ENCODE measurements at places on chromosomes 6 and 20.

DNA sequence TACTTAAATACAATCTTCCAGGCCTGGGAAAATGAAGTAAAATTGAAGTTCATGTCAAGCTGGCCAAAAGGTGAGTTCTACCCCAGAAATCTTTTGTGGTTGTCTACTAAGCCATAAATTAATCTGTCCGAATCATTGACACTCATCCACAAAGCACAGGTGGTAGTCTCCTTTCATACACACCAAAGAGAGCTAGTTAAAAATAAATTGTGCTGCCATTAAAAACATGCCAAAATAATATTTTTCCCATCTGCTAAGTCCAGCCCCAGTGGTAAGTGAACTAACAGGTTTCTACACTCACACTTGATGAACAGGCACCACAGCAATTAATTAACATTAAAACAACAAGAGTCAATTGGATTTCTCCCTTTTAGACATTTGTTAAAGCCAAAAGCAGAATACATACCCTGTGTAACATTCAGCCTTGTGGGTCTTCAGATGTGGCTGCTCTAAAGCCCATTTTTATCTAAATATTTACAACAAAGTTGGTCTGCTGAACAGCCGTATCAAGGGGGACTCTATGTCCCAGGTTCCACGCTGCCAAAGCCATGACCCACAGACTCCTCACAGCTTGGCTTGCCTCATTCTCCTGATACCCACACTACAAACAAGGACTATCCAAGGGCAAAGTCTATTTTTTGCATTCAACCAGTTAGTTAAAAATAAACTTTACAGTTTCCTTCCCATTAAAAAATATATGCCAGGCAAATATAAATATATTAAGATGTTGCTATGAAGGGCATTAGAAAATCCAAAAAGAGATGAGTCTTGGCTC, 490.4 kb downstream of the BMP2 start:
- no peak for DNase-seq

DNA sequence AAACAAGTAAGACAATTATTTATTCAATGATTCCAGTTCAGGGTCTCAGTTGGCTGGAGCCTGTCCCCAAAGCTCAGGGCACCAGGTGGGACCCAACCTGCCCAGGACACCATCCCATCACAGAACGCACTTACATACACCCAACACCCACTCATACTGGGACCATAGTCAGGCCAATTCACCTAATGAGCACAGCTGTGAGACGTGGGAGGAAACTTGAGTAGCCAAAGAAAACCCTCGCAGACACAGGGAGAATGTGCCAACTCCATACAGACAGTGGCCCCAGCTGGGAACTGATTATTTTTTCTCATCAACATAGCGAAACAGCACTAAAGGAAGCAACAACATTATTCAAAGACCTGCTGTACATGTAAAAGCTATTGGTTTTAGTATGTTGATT, 58.6 kb upstream of the DOK5 start:
- DNase-seq, result no peak

GRCh38 chr6:168871642-168872315, 381.9 kb downstream of the THBS2 start:
- DNase-seq, result no peak

DNA sequence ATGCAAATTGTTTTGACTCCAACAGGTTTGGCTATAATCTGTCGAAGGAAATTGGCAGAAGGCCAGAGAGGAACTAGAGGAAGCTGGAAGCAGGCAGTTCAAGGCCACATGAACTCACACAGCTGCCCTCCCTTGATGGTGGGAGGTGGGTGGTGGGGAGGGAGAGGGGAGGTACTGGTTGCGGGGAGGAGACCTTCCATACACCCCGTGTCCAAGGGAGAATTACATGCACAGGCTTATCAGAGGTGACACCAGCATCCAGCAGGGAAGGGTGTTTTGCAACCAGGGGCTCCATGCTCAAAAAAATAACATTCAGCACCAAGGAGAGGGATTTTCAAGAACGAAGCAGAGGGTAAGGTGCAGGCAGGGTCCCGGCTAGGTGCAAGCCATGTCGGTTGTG, 9.1 kb downstream of the PRND start:
- no peak for DNase-seq

- DNase-seq, result no peak
Measured at GRCh38 chr20:3103369-3104032, 19.0 kb upstream of the AVP start.

- DNase-seq, result no peak
Measured at GRCh38 chr6:83558975-83559374, 46.6 kb downstream of the PRSS35 start.

- DNase-seq, result no peak
Measured at GRCh38 chr20:32289661-32290431, 12.4 kb downstream of the KIF3B start.

GRCh38 chr20:7015257-7015656, 247.8 kb downstream of the BMP2 start:
- DNase-seq, result no peak

GRCh38 chr6:16849988-16850680, 88.9 kb upstream of the ATXN1 start:
- DNase-seq, result no peak

- no peak for DNase-seq
Measured at GRCh38 chr6:6640926-6641325, 52.4 kb downstream of the LY86 start.

GRCh38 chr6:108438918-108439317, 121.8 kb upstream of the FOXO3 start:
- no peak for DNase-seq

GRCh38 chr6:2744209-2744771, 6.4 kb downstream of the MYLK4 start:
- DNase-seq, result no peak

GRCh38 chr6:166877906-166878305, 78.4 kb downstream of the RNASET2 start:
- DNase-seq, result no peak

DNA sequence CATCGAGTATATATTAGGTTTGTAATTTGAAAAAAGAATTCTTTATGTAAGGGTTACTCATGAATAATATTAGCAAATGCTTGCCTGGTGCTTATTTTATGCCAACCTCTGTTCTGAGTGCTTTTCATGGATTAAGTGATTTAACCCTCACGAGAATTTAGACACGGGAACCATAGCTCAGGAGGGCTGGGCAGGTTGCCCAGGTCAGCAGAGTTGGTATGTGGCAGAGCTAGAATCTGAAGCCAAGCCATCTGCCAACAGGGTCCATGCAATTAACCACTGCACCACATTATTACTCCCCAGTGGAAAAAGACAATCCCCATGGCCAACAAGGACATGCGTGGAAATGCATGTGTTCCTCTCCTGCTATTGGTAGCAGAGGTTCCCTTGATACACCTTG, 345.6 kb downstream of the CDC5L start:
- no peak for DNase-seq

DNA sequence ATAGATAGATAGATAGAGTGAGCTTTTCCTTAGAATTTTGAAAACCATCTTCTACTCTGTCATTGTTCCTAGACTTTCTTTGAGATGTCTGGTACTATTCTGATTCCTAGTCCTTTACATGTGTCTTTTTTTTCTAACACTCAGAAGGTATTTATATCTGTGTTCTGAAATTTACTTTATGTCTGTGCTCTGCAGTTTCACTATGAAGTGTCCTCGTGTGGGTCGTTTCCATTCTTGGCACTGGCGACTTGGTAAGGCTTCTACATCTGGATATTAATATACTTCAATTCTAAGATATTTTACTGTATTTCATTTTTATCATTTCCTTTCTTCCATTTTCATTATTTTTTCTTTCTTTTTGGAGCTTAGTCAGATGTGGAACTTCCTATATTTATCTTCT, 87.0 kb downstream of the FHL5 start:
- DNase-seq, result no peak

DNA sequence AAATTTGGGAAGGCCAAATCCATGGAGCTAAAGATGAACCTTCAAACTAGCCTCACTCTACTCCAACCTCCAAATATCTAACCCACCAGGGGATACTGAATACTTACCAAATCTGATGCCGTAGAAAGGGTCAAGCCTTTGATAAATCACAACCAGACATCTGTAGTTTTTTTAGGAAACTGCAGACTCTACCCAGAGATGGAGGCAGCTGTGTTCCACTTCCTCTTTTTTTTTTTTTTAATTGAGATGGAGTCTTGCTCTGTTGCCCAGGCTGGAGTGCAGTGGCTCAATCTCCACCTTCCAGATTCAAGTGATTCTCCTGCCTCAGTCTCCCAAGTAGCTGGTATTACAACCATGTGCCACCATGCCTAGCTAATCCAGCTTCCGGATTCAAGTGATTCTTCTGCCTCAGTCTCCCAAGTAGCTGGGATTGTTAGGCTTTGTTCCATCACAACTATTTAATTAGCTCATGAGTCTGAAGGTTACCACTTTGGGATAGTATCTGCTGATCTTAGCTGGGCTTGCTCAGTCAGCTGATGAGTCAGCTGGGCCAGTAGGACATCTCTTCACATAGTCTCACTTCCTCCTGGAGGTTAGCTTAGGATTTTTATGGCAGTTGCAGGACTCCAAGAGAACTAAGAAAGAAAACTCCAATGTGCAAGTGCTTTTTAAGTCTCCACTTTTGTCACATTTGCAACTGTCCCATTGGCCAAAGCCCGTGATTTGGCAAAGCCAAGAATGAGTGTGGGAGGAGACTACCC, 13.3 kb downstream of the FRK start:
- no peak for DNase-seq

GRCh38 chr20:63309261-63310071, 16.5 kb downstream of the COL20A1 start:
- no peak for DNase-seq

DNA sequence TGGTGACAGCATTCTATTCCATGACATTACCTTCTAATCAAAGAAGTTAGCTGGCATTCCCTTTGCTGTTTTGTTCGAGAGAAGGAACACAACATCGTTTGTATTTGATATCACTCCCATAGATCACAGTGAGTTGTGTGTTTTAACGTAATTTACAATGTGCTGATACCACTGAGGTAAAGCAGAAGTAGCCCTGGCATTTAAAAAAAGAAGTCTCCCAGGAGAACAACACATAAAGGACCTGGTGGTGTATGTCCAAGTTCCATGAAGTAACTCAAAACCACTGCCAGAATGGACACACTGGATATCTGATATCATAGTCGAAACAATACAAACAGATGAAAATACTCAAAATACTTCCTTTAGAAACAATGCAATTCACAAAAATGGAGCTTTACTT, 351.7 kb downstream of the RNGTT start:
- DNase-seq, result no peak

- DNase-seq, result no peak
Measured at GRCh38 chr6:26588965-26589364, 7.8 kb upstream of the ABT1 start.

- DNase-seq, result no peak
Measured at GRCh38 chr20:24316731-24317130, 152.7 kb upstream of the SYNDIG1 start.

GRCh38 chr6:33882154-33882553, 78.4 kb upstream of the MLN start:
- DNase-seq, result no peak

DNA sequence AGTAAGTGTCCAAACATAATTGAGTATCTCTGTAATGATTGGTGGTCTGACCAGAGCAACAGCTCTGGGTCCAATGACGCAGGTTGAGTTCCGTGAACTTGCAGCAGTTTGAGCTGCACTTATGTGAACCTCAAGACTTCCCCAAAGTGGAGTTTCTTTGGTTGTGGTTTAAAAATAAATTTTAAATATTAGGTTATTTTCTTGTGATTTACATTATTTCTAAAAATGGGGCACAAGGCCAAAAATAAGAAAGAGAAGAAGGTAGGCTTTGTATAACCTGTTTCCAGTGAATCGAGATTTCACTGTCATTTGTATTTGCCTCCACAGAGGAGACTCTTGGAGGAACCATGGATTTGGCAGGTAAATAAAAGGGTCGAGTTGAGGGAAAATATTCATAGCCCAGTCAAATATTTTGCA, 166.4 kb upstream of the ZNF217 start:
- no peak for DNase-seq

DNA sequence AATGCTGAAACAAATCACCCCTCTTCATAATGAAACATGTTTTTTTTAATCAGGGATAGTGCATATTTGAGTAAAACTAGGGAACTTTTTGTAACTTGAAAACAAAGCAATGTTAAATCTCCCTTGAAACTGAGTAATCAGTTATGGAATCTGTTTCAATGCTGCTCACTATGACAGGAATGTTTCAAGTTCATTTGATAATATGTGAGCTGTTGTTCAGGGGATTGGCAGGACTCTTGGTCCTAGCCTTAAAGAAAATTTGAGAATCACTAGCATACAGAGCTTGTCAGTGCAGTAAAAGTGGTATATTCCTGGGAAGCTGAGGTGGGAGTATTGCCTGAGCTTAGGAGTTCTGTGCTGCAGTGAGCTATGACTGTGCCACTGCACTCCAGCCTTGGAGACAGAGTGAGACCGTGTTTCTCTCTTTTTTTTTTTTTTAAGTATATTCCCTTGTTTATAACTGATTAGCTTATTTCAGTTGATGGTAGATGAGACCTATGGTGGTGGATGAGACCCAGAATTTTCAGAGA, 21.6 kb upstream of the CALHM6 start:
- no peak for DNase-seq

- DNase-seq, result no peak
Measured at GRCh38 chr6:90294989-90295853, 1.4 kb downstream of the BACH2 start.

DNA sequence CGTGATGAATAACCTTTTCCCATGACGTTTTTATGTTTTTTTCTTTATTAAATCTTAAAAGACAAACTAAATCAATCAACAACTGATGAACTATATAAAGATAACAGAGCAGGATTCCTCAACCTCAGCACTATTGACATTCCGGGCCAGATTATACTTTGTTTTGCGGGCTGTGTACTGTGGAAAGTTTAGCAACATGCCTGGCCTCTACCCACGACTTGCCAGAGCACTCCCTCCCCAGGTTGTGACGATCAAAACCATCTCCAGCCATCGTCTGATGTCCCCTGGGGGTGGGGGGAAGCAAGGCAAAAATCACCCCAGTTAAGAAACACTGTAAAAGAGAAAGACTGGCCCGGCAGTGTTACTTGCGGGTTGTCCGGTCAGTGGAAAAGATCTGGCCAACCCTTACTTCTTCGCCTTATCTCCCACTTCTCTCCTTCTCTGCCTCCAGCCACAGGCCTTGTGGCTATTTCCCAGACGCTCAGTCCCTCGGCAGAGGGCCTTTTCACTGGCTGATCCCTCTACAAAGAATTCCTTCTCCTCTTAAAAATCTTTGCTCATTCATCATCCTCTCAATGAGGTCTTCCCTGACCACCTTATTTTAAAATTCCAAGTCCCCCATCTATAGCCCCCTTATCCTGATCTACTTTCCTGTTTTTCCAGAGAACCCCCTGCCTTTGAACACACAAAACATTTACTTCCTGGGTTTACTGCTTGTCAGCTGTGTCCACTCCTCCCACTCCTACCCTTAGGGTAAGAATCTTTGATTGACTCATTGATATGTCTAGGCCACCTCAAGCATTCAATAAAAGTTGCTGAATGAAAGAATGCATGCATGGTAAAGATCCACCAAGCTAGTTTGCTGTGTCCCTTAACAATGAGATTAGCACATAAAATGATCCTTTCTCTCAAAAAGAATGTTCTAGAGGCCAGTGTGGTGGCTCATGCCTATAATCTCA, 14.7 kb upstream of the RAB22A start:
- no peak for DNase-seq

All from NCI-H1930 (cell line).